GM18507 (cell line): ENCODE measurements at places on chromosomes 2 and 18.

GRCh38 chr2:10880586-10881321 lies 31.0 kb upstream of the KCNF1 start:
- DNase-seq = no peak

DNA sequence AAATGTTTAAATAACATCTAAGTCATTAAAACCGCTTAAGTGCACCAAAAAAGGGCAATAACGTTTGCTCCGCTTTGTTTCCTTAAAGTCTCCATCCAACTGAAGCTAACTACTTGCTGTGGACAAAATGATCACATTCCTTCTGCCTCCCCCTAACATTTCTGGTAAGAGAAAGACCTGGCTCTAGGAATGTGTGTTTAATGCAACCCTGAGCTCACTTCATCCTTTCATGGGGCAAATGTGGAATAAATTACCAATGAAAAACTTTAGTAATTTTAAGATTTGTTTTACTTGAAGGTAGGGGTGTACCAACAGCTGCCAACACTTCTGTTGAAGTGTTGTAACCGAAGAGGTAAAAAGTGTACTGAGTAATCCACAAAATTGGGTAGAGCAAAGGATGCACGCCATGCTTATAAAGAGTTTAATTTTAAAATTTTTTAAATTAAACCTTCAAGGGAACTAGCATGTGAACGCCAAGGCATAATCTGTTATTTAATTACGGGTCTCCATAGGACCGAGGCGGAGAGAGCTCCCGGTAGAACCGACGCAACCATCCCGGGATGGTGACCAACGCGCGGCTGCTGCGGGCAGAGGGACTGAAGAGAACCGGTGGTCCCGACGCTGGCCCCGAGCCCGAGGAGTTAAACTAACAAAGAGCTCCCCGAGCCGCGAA lies 1.1 kb downstream of the HNRNPLL start:
- DNase-seq = no peak

- DNase-seq = no peak
These were observed 47.6 kb downstream of the C18orf54 start for GRCh38 chr18:54405290-54405689.

GRCh38 chr2:10447300-10447894 lies 730 bp downstream of the ODC1 start:
- no peak for DNase-seq

DNA sequence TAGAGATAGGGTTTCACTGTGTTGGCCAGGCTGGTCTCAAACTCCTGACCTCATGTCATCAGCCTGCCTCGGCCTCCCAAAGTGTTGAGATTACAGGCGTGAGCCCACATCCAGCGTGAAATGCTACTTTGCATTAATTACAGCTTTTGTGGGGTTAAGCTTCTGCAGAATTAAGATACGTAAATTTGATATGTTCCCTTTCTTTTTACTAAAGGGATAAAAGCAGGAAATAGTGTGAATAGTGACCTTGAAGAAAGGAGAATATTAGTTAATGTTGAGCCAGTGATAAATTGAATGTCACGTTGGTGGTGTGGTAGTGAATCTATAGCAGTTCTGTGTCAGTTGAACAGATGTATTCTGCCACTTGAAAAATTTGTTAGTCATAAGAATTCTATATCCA lies 16.9 kb downstream of the SMCHD1 start:
- DNase-seq = no peak

DNA sequence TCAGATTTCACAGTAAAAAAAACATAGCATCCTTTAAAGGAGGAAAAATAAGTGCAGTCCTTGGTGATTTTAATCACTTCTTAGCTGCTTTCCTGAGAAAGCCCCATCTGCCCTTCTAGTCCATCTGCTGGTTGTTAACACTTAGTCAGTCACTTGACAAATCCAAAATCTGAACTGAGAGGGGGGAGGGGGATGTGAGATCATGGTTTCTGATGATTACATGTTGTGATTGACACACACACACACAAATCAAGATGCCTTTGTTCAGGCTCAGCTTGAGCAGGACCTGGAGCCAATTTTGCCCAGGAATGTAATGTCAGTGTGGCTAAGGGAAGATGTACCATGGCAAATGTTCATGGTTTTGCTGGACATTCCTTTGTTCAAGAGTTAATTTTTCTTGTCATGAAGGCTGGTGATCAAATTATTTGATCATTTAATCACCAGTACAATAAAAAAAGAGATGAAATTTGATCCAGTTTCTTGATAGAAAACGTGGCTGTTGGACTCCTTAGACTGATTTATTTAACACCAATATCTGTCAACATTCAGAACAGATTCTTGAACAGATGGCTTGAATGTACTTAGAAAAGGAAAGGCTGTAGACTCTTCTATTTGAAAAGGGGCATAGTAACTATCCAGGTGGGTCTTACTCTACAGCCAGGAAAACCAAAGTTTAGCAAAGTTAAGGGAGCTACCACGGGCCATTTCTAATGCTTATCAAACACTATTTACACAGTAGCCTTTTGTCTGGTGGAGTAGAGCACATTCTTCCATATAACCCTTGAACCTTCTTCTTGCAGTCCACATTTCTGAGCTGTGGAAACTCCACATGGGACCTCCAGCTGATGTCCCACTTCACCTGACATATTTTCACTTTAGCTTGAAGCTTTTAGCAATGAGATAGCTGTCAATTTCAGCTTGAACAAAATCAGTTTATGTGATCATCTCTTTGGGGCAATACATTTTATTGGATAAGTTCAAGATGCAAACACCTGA lies 408.7 kb downstream of the PIK3C3 start:
- DNase-seq = no peak
